ENCODE measurements at places on chromosomes 3 and 15.

GRCh38 chr3:40313975-40314860 lies 4.7 kb downstream of the EIF1B start:
- DNase-seq = no peak

- peak; percentile 40 for DNase-seq
These were observed 6.3 kb upstream of the SCN5A start for GRCh38 chr3:38655708-38656300.

DNA sequence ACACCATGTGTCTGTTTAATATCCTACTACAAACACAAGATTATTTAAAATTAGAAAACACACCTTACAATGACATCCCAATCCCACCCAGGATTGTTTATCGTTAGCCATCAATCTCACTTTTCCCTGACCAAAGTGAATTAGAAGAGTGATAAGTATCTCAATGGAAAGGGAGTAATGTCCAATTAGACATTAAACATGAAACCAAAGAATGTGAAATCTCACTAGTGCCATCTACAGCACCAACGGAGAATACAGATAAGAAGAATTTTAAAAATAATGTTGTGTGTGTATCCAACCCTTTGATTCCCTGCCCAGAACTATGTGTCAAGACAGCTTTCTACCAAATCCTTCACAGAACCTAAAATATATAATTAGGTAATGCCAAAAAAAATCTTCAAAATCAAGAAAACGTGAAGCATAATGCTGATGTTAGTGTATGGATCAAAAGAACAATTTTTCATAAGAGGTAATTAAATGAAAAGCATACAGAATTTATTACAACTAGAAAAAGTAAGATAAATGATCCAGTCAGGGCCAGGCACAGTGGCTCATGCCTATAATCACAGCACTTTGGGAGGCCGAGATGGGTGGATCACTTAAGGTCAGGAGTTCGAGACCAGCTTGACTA lies 64.2 kb downstream of the SCAPER start:
- no peak for DNase-seq

- no peak for DNase-seq
These were observed 101.4 kb upstream of the LRIG1 start for GRCh38 chr3:66602237-66602636.

DNA sequence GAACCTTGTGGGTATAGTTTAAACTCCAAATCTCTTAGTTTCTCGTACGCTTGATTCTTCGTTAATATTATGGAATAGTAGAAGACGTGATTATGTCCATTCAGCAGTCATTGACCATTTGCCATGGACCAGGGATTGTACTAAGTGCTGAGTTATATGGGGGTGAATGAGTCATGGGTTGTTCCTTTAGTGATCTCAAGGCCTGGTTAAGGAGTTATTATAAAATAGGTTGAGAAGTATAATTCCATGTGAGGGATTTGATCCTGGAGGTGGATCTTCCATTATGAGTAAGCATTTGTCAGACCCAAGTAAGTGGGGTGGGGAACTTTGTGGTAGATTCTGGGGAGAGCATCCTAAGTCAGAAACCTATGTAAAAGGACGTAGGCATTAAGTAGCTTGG lies 15.4 kb downstream of the NR2C2 start:
- DNase-seq = no peak

DNA sequence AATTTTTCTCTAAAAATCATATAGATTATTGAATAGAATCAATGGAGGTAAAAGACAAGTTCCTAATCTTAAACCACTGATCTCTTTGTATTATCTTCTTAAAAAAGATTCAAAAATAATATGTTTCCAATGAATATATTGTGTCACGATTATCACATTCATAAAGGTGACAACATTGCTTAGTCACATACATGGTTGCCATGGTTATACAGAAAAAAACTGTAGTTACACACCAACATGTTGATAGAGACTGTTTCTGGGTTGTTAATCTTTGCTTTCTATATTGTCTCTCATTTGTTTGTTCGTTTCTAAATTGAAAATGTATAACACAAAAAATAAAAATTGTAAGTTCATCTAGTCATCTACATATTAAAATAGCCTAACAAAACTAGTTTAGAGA lies 376.0 kb upstream of the ALCAM start:
- no peak for DNase-seq

DNA sequence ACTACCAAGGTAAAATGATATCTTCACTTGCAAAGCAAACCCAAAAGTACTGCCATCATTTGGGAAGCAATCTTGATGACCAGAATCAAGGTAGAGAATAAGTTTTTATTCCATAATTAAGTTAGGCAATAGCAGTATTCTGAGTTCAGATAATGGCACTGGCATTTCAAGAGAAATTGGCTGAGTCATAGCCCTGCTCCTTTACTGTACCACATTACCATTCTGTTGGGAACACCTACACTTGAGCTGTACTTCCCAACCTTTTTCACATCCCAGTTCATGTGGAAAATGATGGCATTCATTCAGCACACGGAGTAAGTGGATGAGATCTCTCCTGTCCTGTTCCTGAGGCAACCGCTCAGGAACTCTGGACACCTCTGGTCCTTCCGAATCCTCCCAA lies 311.6 kb upstream of the TPRG1 start:
- no peak for DNase-seq

GRCh38 chr15:27091270-27091940 lies 120.4 kb downstream of the GABRG3 start:
- no peak for DNase-seq

DNA sequence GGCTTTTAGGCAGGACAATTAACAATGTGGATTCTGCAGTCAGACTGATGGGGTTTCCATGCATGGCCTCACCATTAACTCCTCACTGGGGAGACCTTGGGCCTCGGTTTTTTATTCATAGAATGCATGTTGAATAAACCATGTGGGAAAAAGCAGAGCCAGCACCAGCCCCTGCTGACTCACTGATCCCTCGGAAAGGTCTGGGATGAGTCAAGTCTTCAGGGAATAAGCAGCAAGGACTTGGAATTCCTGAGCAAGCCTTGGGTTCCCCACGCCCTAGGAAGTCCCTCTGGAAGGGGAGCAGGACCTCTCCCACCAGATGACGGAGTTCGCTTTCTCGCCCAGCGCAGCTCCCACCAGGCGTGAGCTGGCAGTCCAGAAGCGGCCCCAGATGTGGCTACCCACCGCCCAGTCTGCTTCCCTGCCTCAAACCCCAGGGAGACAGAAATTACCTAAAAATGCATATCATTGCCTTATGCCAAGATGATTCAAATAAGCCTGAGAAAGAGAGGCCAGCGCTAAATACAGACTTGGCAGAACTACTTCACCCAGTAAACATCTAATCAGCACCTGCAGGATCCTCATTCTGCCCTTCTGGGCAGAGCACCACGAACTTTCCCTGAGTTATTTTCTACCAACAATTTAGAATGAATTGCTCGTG lies 45.4 kb downstream of the BTD start:
- no peak for DNase-seq

DNA sequence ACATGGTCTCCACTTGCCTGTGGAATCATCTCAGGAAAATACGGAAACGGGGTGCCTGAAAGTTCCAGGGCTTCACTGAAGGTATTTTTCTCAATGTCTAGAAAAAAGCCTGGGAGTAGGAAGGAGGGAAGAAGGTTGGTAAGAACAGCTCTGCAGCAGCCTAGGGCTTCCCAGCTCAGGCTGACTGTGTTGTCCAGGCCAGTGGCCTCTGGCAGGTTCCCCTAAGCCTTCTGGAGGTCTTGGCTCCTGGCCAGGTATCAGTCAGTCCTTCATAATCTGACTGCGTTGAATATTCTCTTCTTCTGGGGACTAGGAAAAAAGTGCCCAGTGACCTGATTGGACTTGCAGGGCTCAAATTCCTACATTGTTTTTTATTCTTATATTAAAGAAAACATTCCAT lies 38.6 kb downstream of the SSR3 start:
- peak; percentile 13 for DNase-seq

DNA sequence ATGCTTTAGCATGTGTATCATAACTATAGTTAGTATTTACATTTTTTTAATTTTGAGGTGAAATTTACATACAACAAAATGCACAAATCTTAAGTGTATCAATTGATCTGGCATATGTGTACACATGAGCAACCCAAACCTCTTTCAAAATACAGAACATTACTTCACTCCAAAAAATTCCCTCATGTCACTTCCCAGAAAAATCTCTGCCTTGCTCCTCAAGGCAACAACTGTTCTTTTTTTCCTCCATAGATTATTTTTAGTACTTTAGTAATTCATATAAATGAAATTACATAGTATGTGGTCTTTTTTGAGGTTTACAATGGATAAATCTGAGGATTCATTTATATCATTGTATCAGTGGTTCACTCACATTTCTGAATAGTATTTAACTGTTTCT lies 84.9 kb downstream of the TRIM42 start:
- DNase-seq = no peak

- no peak for DNase-seq
These were observed 9.6 kb upstream of the SNX22 start for GRCh38 chr15:64141798-64142512.

- peak; percentile 25 for DNase-seq
These were observed 136.0 kb upstream of the RAP2B start for GRCh38 chr3:153026026-153026425.

- peak; percentile 62 for DNase-seq
These were observed 27.8 kb upstream of the POLG start for GRCh38 chr15:89362203-89363101.

DNA sequence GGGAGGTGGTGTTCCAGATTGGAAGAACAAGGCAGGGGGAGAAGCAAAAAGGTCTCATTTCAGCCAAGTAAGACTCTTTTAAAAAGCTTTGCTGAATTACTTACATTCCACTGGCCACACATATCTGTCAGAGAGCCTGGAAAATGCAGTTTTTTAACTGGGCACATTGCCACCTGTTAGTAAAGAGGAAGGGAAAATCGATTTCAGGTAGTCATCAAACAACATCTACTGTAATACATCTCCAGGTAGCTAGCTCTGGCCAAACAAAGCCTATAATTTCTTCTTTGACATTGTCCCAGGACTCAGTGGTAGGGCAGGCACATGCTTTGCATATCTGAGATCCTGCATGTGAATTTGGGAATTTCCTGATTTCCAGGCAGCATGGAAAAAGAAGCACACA lies 480.7 kb upstream of the SUCLG2 start:
- DNase-seq = peak; percentile 26

GRCh38 chr3:43531835-43532234 lies 90.0 kb downstream of the ANO10 start:
- no peak for DNase-seq

DNA sequence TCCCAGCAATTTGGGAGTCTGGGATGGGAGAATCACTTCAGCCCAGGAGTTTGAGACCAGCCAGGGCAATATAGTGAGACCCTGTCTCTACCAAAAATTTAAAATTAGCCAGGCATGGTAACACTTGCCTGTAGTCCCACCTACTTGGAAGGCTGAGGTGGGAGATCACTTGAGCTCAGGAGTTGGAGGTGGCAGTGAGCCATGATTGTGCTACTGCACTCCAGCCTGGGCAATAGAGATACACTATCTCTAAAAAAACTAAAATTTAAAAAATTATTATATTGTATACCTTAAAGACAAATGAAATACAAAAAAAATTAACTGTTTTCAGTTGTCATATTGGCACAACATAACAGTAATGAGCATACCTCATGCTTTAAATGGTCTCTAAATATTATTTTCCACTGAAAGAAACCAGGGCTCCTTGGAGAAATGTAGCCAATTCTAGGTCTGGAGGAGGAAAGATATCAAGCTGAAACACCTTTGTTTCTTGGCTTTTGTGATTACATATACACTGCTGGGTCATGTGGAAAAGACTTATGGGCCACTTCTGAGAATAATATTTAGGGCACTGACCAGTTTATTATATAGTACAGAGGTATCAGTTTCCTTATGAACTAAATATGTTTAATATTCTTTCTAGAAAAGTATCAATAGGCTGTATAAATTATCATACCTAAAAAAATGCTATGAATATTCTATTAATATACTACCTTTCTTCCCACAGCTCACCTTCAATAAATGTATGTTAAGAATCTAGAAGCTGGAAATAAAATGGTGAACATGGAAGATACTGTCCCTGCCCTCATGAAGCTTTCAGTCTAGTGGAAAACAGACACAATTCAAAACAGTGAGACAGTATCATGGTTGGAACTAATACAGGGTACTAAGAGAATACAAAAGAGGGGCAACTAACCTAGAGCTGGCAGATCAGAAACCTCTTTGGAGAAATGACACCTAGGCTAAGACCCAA lies 119.5 kb downstream of the TMCC1 start:
- no peak for DNase-seq

DNA sequence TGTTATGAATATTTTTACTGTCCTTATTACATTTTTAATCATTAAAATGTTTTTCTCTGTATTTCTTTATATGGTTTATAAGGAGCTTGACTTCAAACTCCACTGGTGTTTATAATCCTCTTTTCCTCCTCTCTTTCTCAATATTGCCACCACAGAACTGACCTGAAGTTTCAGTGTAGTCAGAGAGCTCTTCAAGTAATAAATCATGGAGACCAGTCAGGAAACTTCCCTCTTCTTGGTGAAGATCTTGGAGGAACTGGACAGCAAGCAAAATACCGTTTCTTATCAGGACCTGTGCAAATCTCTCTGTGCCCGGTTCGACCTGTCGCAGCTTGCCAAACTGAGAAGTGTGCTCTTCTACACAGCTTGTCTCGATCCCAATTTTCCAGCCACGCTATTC lies 23.8 kb downstream of the MINAR1 start:
- DNase-seq = no peak

DNA sequence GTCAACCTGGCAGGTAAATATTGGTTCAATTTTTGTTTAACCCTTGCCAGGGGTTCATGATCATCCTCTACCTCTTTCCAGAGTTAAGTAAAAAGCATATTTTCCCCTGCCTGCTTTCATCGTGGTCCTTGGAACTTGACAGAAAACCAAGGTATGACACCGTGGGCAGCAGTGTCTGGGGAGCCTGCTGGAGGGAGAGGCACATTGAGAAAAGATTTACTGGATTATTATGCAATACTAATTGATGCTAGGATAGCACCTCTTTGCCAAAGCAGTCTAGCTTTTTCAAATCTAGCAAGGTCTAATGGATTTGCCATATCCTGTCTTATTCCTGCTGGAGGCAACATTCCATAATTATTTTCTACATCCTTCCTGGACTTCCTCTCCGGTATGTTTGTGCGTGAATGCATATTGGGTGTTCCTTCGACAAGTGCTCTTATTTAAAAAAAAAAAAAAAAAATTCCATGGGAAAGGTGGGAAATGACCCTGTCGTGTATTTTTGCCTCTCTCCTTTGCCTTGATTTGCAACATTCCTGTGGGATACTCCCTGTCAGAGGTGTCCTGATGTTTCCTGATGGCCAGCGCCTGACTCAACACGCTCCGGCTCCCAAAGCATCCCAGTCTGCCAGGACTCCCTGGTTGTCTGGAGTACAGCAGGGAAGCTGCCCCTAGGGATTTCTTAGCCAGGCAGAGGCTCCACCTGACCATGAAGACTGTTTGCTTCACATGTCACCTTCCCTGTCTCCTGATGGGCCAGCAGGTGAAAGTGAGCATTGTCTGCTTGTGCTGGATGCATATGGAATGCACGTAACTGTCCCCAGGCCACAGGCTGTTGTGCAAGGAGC lies 6.3 kb downstream of the BHLHE40 start:
- no peak for DNase-seq

DNA sequence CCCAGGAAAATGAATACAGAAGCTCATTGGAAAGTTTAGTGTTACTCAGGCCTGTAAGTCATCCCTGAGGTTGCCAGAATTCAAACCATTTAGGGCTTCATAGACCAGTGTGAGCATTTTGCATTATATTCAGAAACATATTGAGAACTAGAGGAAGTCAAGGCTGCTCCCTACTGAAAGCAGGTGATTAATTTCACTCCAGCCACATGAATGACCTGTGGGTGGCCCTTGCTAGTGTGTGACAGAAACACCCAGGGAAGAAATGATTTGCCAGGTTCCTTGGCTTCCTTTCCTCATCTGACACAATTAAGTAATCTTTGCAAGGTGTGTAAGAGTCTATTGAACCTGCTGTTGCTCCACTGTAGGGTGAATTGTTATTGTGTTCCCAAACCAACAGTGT lies 61.8 kb downstream of the GAP43 start:
- no peak for DNase-seq
